Common myeloid progenitor, CD34-positive (primary cell): ENCODE measurements at places on chromosomes 4 and X.

DNA sequence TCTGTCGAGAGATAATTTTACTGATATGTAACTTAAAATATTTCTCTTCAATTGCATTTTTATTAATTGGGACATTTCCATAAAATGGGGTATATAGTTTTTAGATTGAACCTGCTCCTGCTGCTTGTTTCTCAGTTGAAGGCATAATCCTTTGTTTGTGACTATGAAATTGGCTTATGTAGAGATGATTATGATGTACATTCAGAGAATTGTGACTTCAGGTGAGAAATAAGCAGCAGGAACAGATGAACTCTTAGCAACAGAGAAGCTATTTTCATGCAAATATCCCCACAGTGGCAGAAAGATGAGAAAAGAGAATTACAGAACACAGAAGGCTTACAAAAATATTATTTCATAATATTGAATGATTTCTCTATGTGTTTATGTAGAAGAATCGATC is 1499.5 kb upstream of the ADGRL3 start:
- DNase-seq, result no peak

GRCh38 chr4:56757261-56757746 is 64.2 kb downstream of the SPINK2 start:
- no peak for DNase-seq

DNA sequence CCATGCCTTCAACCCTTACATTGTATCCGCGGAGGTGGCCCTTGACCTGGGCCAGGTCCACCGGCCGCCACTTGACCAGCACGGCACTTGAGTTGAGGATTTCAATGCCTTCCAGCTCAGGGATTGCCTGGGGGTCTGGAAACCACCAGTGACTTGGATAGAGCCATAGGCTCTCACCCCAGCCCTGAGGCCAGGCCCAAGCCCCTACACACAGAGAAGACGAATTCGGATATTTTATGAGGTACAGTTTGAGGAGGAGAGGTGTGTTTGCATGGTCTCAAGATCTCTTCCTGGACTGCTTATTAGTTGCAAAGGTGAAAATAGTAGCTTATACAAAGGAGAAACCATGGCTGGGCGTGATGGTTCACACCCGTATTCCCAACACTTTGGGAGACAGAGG is 20.3 kb downstream of the L1CAM start:
- DNase-seq, result no peak

DNA sequence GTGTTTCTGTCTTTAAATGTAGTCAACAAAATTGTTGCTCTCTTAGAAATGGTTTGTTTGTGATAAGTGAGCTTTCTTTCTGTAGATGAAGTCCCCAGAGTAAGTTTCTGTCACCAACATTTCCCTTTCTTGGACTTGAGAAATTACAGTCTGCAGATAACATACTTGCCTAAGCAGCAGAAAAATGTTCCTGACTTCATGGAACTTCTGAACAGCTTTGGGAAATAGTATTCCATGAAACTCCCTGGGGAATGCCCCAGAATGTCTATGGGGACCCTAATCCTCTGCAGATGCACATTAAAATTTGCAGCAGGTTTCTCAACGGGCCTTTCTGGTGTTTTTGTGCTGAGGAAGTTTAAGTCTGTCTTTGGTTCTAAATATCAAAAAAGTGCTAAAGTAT is 38.6 kb upstream of the NEIL3 start:
- no peak for DNase-seq

DNA sequence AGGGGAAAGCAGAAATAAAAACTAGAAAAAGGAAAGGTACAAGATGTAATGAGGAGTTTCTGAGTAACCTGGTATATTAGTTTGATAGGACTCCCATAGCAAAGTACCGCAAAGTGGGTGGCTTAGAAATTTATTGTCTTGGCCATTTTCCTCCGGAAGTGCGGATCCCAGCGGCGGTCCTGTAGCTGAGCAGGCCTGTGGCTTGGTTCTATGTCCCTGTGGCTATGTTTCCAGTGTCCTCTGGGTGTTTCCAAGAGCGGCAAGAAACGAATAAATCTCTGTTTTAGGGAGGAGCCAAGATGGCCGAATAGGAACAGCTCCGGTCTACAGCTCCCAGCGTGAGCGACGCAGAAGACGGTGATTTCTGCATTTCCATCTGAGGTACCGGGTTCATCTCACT is 44.0 kb upstream of the LDB2 start:
- no peak for DNase-seq

DNA sequence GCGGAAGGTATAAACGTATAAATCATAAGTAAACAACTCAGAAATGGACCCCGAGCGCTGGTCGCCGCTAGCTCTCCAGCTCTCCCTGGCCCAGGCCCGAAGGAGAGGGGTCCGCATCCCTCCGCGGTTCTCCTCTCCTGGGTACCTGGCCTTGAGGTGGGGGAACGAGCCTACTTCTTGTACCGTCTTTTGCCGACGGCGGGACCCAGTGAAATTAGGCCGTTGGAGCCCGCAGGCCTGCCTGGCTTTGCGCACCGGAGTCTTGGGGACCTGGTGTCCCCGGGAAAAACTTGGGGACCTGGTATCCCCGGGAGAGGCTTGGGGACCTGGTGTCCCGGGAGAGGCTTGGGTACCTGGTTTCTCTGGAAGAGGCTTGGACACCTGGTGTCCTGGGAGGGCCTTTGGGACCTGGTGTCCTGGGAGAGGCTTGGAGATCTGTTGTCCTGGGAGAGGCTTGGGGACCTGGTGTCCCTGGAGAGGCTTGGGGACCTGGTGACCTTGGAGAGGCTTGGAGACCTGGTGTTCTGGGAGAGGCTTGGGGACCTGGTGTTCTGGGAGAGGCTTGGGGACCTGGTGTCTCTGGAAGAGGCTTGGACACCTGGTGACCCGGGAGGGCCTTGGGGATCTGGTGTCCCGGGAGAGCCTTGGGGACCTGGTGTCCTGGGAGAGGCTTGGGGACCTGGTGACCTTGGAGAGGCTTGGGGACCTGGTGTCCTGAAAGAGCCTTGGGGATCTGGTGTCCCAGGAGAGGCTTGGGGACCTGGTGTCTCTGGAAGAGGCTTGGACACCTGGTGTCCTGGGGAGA is 12.0 kb downstream of the SHOX start:
- DNase-seq, result no peak

GRCh38 chr4:176321589-176321988 is 1.8 kb downstream of the SPCS3 start:
- no peak for DNase-seq

- no peak for DNase-seq
Observed at GRCh38 chr4:163380703-163381102, 37.0 kb downstream of the NPY5R start.

DNA sequence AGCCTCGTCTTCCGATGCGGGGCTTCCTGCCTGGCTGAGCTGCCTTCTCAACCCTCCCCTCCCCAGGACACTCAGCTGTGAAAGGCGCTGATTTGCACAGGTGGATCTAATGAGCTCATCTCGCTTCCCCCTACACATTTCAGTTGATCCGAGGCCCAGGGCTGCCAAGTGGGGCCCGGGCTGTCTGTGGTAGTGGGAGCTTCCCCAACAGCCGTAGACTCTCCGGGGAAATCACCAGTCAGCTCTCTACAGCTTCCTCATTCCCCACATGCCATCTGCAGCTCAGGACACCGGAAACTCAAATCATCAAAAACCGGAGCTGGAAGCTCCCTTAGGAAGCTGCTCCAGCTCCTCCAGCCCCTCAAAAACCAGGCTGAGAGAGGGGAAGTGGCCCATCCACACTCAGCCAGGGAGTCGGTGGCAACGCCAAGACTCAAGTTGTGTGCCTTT is 56.2 kb downstream of the SMIM20 start:
- DNase-seq, result no peak

GRCh38 chr4:8769645-8770517 is 101.8 kb downstream of the HMX1 start:
- peak; percentile 4 for DNase-seq

GRCh38 chrX:1462596-1463251 is 10.0 kb upstream of the ASMTL start:
- peak; percentile 80 for DNase-seq

DNA sequence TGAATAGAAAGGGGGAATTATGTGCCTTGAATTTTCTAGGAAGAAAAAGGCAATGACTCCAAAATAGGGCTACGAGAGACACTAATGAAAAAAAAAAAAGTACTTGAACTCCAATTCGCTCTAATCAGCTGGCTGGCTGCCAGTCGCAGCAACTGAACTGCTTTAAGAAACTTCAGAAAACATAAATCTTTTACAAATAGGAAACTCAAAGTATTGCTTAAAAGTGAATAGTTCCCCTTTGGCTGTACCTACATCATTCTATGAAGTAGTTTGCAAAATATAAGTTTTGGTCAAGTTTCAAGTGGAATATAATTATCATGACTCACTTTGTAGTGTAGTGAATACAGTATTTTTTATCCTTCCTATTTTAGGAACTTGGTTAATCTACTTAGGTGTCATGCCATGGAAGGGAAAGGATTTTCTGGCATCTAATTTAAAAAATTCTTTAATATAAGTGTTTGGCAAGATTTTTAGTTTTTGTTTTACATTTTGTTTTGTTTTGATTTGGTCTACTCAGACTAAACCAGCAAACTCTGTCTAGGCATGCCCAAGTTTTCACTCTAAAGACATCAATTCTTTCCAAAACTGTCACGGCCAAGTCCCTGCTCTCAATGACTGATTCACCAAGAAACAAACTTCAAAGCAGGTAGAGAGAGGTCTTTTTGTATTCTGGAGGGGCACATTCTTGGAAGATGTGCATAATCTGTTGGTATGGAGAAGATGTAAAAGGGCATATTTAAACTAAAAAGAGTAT is 382.4 kb upstream of the GALNT7 start:
- peak; percentile 49 for DNase-seq

DNA sequence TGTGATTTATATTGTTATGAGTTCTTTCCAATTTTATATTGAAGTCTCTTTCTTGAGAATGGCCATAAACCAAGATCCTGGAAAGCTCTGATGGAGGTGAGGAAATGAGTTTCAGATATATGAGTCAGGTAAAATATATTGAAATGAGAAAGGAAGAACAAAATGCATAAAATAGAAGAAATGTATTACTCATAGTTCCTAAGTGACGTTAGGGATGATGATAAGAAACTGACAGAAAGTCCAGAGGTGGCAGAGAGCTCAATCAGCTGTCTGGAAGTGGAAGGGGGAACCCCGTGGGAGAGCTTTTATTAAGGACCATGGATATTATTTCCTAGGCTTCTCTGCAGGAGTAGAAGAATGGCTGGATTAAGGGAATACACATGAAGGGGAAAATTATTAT is 24.6 kb downstream of the UGT2B7 start:
- no peak for DNase-seq

DNA sequence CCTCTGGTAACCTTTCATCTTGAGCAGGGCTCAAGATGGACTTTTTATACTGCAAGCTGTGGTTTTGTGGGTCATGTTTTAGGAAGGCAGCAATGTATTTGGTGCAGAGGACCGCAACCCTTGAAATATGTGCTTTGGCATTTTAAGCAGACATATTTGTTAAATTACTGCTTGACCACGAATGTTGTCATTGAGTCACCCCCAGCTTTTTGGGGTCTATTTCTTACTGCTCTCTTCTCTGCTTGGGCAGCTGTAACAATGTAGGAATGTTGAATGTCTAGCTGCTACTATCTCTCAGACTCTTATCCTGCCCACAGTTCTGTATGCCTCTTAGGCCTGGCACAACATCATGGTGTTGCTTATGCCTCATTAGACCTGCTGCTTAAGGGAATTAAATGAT is 6.0 kb downstream of the RBPJ start:
- no peak for DNase-seq

- DNase-seq, result no peak
Observed at GRCh38 chrX:46788902-46789301, 30.0 kb upstream of the SLC9A7 start.

DNA sequence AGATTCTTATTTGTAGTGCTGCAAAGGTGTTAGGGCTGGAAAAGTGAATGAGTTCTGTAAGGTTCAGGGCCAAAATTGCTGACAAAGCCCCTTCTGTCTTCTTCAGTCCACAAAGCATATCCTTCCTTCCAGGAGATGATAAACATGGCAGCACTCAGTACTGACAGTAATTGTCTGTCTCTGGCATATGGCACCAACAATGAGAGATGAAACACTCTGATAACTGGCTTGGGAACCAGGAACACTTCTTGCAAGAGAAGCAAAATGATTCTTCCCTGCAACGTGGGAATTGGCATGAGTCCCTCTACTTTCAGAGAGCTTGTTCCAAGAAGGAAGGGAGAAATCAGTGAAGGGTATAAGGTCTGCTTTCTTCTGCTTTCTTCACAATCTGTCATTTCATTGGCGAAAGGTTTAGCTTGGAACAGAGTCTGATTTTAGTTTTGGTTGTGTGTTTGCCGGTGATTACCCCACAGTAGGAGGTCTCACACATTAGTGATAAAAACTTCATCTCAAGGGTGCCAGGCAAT is 963.3 kb downstream of the NLGN4X start:
- DNase-seq, result no peak

DNA sequence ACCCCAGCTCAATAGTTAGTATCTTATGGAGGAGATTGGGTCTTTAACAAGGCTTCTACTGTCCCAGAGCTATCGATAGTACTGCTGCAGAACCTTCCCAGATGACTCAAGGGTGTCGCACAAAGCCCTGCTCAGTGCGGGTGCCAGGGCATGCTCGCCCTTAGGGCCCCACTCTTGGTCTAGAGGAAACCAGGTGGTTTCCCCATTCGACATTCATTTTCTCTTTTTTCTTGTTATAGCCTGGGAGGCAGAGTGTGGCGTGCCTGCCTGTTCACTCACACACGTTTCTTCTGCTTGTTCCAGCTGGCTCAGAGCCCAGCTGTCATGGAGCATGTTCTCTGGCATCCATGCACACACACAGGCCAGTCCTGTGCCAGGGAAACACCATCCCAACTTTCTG is 144.5 kb downstream of the SMIM20 start:
- no peak for DNase-seq

DNA sequence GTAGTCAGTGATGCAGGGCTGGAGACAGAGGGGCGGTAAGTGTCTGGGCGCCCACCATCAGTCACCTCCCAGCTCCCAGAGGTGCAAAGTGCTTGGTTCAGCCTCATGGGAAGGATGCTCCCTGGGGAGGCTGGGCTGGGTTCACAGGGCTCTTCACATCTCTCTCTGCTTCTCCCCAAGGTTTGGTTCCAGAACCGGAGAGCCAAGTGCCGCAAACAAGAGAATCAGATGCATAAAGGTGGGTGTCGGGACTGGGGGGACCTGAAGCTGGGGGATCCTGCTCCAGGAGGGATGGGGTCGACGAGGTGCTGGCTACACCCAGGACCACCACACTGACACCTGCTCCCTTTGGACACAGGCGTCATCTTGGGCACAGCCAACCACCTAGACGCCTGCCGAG is 10.1 kb downstream of the SHOX start:
- DNase-seq, result no peak

GRCh38 chr4:160810424-160810823 is 1353.4 kb downstream of the FSTL5 start:
- no peak for DNase-seq

GRCh38 chrX:45591650-45592049 is 391.0 kb upstream of the DIPK2B start:
- DNase-seq, result no peak

DNA sequence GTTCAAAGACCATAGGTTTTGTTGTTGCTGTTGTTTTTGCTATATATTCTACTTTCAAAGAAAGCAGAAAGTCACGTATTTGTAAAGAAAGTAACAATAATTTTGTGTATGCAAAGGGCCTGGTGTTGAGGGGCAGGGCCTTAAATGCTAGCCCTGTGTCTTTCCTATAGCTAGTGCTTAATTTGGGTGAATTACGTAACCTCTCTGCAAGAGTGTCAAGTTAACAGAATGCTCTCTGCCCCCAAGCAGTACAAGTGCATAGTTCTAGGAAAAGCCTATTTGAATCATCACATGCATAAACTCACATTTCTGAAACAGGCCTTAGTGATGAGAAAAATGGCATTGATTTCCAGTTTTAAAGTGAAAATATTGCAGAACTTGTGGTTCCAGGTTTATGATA is 663.6 kb downstream of the STIM2 start:
- no peak for DNase-seq
